Erythroblast (primary cell): ENCODE measurements at places on chromosomes 2 and 18.
A peak's percentile ranks its signal among the peaks of the same experiment; 100 is the strongest.

DNA sequence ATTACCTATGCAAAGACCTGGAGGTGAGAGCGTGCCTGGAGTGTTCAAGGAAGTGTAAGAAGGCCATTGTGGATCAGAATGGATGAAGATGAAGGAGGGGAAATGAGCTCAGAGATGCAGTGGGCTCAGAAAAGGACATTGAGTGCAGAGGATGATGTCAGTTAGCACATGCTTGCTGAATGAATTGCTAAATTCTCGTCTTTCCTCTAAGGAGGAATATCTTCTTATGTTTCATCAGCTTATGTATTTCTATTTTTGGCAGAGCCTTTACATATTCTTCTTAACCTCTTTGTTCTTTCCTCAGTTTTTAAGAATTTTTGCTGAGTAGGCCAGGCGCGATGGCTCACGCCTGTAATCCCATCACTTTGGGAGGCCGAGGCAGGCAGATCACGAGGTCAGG is 30.9 kb downstream of the FAM171B start:
- DNase-seq: no peak

GRCh38 chr18:27854631-27855030 is 322.3 kb downstream of the CDH2 start:
- no peak for DNase-seq

- DNase-seq: no peak
Measured at GRCh38 chr2:99701503-99701902, 211.7 kb upstream of the REV1 start.

DNA sequence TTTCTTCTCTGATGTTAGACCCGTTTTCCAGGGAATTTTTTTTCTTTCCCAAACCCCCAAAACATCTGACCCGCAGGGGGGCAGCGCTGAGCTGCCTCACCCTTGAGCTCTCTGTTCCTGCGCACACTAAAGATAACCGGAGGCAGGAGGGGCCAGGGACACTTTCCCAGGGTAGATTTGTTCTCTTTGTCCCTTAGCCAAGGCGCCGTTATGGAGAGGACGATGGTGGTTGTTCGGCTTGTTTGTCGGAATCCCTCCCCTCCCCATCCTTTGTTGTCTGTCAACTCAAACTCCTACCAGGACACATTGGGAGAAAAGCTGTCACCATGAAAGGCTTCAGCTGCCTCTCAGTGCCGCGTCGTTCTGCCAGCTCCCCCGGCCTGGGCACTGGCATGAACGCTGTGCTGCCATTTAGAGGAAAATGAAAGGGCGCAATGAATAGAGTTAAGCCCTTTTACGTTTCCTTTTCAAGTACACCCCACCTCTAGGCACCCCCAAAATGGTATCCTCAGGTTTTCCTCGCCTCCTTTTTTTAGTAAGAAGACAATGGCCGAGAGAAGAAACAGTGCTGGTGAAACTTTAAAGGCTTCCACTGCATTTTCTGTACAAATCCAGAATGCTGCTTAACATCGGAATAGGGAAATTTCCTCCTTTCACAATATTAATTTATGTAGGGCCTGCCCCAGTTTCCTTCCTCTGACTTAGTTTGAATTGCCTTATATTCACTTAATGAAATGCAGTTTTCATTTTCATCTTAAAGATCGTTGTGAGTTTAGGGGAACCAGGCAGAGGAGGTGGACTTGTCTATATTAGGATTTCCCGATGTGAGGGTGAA is 62.1 kb downstream of the RND3 start:
- no peak for DNase-seq

DNA sequence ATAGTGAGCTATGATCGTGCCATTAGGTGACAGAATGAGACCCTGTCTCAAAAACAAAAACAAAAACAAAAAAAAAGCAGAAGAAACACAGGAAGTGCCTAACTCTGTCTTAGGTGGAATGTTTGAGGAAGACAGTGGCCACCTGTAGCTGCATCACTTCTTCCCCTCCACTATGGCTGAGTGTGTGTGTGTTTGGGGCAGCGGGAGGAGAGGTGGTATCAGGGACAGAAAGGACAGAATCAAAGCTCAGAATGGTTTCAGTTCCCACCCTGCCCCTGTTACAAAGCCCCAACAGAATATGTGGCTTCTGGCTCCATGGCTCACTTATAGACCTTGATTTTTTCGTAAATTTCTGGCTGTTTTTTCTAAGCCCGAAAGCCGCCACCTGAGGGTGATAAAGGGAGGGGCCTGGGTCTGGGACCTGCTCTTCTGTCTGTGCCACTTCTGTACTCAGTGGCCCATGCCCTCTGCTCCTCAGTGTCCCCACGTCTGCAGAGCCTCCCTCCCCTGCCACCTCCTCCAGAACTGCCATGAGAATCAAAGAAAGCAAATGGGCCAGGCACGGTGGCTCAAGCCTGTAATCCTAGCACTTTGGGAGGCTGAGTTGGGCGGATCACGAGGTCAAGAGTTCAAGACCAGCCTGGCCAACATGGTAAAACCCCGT is 27.4 kb downstream of the SERTAD2 start:
- DNase-seq: no peak

DNA sequence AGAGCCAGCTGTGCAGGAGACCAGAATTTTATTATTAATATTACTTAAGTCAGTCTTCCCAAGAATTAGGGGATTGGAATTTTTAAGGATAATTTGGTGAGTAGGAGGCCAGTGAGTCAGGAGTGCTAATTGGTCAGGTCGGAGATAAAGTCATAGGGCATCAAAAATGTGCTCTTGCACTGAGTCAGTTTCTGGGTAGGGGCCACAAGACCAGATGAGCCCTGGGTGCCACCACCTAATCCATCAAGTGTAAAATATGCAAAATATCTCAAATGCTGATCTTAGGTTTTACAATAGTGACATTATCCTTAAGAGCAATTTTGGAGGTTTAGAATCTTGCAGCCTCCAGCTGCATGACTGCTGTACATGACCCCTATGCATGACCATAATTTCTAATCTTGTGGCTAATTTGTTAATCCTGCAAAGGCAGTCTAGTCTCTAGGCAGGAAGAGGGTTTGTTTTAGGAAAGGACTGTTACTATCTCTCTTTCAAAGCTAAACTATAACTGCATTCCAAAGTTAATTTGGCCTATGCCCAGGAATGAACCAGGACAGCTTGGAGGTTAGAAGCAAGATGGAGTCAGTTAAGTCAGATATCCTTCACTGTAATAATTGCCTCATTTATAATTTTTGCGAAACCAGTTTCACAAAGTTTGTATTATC is 215.9 kb downstream of the RNF152 start:
- DNase-seq: no peak

GRCh38 chr2:218334531-218334930 is 22.1 kb upstream of the CATIP start:
- DNase-seq: no peak

DNA sequence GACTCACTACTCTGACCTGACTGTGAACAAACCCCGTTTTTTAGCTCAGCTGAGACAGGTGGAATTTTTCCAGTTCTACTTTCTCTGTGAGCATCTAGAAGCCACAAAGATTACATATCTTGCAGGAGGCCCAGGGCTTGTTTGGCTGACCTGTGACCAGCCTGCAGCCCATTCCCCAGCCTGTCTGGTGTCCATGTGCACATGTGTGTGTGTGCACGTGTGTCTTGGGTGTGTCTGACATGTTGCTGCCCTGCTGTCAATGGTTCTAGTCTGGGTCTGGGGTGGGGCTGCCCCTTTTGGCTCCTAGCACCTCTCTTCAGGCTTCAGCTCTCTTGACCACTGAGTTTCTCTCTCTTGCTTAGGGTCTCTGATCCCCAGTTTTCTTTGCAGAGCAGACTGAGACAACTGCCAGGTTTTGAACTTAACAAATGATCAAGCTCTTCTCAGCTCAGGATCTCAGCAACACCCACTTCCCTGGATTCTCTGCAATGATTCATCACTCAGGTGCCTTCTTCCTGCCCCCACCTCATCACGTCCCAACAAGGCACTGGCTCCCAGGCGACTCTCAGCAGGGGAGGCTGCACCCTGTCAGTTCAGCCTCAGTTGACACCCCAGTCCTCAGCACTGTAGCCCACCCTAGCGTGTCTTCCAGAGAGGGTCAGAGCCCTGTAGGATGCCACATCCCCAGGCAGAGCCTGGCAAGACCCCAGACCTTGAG is 130.3 kb downstream of the CELF4 start:
- no peak for DNase-seq

DNA sequence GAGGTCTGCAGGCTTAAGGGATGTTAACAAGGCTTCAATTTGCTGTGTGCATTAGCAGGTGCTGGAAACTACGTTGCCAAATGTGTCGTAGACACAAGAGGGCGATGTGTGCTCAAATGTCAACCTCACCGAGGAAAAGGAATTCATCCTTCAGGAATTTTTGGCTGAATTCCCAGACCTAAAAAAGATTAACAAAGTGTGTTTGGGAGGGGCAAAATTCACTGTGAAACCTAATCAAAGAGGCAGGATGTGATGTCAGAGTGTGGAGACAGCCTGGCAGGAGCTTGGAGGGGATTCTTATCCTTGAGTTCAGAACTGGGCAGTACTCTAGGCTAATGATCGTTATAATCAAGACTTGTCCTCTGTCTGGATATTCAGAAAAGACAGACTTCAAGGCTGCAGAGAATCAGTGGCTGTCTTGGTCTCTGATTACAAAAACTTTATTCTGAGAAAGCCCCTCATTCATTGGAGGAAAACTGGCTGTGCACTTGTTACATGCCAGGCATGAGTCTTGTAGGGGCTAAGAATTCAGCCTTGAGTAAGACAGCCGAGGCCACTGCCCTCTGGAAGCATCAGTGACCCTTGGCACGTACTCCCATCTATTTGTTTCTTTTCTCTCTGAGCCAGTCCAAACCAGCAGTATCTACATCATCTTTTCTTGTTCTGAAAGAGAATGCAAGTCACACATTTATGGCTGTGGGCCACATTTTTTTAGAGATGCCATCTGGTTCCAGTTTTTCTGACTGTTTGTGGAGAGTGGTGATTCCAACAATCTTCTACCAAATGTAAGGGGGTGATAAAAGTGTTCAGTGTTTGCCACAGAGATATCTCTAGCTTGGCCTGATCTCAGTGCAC is 18.7 kb upstream of the SCYGR1 start:
- DNase-seq: peak; percentile 80

GRCh38 chr18:2636126-2636631 is 19.3 kb upstream of the SMCHD1 start:
- no peak for DNase-seq

DNA sequence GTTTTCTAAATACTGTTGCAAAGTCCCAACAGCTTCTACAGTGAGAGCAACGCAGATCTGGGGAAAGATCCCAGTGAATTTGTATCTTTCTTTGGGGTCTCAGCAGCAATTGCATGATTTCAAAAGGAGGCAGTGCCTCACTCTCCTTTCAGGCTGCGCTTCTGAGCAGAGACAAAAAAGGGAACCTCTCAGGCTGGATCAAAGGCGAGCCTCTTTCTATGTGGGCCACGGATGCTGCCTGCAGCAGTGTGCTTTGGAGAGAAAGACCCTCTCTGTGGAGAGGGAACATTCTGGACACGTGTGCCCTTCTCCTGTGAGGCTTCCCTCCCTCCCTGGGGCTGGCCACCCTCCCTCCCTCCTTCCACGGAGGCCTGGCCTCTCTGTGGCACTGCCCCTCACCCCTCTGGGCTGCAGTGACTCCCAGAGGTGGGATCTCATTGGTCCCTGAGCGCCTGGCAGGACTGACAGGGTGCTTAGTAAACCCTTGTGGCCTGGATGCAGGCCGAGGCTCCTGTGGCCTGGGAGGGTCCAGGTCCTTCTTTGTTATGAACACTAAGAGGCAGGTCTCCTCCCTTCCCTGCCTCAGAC is 21.6 kb upstream of the PDIA6 start:
- no peak for DNase-seq

DNA sequence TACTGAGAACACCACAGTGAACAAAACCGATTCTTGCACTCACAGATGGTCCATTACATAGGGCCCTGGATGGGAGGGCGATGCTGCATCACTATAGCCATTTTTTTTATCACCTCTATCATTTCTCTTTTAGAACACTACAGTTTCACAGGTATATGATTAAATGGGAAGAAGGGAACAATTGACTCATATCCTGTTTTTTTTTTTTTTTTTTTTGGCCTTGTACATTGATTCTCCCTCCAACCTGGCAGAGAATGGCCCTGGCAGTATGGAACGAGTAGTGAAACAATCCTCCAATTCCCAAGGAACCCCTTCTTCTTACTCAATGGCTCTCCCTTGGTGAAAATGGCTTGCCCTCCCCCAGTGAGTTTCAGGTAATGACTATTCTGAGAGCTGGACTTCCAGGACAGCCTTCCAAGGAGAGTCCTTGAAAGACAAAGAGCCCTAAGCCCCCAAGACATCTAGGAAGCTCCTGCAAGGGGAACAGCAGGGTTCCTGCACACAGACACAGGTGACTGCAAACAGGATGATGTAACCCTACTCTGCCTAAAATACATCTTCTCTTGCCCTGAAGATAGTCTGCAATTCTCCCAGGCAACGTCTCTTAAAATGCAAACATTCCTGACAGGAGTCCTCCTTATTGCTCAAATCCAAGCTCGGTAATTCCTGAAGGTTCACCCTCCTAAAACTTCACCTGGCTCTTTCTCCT is 405.4 kb downstream of the SETBP1 start:
- no peak for DNase-seq

DNA sequence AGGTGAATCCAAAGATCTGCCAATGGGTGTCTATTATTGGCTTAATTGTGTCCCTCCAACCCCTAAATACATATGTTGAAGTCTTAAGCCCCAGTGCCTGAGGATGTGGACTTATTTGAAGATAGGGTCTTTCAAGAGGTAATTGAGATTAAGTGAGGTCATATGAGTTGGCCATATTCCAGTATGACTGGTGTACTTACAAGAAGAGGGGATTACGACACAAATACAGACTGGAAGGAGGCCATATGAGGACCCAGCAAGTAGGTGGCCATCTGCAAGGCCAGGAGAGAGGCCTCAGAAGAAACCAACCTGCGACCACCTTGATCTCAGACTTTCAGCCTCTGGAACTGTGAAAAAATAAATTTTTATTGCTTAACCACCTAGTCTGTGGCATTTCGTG is 121.1 kb upstream of the FN1 start:
- peak; percentile 1 for DNase-seq

DNA sequence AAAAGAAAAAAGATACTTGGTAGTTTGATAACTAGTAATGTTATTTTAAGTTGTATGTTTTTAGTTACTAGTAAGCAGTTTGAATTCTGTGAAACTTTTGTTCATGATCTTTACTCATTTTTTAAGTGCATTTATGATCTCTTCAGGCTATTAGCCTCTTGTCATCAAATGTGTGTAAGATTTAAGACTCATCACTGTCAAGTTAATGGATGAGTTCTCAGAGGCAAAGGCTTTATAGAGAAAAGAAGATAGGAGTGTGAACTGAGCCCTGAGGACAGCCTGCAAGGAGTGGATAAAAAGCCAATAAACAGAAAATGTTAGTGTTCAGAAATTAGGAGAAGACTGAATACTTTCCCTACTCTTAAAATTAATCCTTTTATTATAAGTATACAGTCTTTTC is 13.5 kb downstream of the NDUFV2 start:
- DNase-seq: no peak

DNA sequence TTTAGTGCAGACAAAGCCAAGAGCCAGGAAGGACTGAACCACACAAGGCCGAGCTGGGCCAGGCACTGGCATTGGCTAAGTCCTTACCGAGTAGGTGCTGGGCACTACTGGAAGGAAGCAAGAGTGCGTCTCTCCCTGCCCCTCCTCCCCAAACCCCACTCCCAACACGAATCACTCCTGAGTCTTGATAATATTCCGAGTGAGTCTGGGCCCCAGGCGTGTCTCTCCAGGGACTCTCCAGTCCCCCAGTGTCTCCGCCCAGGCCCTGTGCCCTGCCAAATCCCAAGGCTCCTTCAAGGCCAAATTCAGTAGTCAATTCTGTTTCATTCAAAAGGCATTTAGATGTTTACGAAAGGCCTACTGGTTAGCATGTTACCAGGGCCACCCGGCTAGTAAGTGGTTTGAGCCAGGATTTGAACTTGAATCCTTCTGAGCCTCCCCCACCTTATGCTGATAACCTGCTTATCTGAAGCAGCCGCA is 82.8 kb downstream of the GLI2 start:
- DNase-seq: no peak
